Effector CD8-positive, alpha-beta T cell (primary cell): ENCODE measurements at places on chromosomes 4 and X.

DNA sequence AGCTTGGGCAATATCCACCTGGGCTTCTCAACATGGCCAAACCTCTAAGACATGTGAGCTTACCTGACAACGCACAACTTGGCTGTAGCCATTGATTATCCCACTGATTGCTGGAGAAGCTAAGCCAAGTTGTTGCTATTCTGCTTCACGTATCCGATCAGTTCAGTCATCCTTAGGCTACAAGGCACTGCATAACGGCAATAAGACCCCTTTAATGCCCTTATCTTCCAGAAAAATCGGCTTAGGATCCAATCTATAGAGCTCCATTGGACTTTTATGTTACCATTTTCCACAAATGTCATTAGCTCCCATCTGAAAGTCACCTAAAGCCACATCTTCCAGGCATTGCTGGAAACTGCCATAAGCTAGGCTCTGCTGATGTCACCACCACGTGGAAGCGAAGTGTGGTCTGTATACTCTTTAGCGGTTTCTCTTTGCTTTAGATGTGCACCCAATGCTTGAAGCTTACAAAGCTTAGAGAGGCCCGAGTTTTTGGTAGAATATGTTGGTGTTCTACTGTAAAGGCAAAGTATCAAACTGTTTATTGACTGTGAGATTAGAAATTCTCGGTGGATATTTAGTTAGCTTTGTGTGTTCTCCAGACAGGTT is 163.1 kb downstream of the CPE start:
- no peak for DNase-seq

DNA sequence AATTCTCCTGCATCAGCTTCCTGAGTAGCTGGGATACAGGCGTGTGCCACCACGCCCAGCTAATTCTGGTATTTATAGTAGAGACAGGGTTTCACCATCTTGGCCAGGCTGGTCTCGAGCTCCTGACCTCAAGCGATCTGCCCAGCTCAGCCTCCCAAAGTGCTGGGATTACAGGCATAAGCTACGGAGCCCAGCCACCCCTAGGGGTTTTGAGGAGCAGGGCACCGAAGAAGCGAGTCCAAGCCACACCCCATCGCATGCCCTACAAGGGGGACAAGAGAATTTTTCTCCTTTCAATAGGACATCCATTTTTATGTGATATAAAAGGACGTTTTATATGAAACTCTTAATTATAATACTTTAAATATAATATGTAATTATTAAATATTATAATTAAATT is 13.9 kb upstream of the KLF3 start:
- no peak for DNase-seq

DNA sequence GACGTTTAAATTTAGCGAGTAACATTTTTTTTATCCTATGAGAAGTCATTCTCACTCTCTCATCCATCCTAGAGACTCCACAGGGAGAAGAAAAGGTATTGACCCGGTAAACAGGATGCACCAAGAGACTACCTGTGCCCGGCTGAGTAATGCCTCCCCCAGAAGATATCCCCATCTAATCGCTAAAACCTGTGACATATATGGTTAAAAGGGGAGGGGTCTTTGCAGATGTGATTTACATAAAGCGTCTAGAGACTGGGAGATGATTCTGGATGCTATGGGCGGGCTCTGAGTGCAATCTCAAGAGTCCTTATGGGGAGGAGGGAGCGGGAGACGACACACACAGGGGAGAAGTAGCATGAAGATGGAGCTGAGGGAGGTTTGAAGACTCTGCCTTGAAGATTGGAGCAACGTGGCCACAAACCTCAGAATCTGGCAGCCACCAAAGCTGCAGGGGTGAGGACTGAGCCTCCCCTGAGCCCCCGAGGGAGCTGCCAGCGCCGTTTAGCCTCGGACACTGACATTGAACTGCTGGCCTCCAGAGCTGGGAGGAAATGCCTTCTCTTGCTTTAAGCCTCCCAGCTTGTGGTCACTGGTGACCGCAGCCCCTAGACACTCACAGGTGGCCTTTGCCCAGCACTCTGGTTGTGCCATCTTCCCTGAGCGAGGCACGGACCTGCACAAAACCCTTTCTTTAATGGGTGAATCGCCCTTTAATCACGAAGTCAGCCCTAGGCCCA is 11.2 kb downstream of the ABLIM2 start:
- DNase-seq: no peak

DNA sequence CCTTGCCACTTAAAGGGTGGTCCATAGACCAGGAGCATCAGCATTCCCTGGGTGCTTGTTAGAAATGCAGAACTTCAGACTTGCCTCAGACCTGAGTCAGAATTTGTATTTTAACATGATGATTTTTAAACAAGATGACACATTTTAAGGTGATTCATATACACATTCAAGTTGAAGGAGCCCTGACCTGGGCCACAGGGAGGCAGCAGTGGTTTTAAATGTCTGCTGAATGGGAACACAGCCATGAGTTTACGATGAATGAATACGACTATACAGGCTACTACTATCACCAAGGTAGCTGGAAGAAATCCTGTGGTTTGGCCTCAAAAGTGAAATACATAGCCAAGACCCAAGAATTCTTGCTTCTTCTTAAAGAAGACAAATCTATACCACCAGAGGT is 2.9 kb downstream of the HDAC8 start:
- DNase-seq: no peak

DNA sequence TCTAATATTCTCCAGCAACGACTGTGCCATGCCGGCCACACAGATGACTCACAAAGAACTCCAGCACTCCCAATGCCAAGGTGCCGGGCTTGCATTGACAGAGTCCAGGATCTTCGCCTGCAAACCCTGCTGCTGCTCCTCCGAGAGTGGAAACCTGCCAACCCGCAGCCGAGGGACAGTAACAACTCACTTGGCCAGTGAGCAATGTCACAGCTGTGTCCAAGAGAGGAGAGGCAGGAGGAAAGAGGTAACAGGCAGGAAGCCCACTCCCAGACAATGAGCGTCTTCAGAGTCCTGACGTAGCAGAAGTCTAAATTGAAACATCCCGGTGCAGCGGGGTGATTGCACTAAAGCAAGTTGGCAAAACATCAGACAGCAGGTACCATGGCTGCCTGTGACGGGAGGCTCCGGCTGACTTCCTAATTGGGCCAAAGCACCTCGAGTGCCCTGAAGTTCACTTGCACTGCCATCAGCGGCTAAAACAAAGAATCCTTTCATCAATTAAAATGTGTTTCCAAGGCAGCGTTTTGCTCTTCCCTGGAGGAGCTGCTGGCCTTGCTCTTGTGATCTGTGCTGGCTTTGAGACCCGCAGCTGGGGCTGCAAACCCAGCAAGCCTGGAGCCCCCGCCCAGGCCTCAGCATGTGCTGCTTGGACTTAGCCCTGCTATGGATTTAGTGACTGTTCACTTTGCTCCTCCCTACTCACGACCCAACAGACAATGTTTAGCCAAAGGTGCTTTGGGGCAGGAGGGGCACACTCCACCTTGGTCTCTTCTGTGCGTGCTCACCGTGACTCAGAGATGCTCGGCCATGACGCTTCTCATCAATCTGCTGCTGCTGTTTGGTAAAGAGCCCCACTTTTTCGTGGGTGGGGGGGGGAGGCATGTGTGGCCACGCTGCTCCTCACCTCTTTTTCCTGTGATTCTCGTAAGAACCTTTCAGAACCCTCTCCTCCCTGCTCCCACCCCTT is 36.5 kb downstream of the DCTD start:
- no peak for DNase-seq

DNA sequence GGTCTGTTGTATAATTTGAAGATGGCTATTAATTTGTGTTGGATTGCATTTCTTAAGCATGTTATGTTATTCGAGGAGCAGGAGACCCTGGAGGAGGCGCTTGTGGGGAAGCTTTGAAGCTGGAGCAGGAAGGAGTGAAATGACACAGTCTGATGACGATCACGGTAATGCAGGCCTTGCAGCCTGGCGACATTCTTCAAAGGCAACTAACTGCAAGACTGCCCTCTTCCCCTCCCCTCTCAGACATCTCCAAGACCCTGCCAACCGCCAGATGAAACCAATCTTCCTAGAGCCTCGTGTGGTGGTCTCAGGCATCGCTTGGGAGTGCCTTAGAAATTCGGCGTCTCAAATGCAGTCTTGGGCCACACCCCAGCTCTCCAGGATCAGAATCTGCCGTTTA is 16.1 kb downstream of the CLCN4 start:
- DNase-seq: no peak

DNA sequence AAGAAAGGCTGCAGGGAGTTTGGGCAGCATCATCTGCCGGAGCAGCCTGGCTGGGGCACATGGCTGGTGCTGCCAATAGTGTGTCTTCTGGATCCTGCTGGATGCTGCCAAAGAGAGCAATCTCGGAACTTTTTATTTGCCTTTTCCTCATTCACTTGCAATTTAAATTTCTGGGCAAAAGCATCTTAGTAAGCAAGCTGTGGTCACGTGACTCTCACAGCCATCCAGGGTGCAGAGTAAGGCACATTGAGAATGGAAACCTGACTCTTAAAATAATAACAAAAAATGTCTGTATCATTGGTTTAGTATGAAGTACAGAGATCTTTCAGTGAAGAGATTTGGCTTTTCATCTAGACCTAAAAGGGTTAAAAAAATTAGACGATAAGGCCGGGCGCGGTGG is 910.3 kb downstream of the STIM2 start:
- no peak for DNase-seq

- DNase-seq: no peak
These were observed 178.8 kb upstream of the SPIN4 start for GRCh38 chrX:63529961-63530360.

- DNase-seq: no peak
These were observed 26.5 kb upstream of the IRAK1 start for GRCh38 chrX:154046031-154046781.

DNA sequence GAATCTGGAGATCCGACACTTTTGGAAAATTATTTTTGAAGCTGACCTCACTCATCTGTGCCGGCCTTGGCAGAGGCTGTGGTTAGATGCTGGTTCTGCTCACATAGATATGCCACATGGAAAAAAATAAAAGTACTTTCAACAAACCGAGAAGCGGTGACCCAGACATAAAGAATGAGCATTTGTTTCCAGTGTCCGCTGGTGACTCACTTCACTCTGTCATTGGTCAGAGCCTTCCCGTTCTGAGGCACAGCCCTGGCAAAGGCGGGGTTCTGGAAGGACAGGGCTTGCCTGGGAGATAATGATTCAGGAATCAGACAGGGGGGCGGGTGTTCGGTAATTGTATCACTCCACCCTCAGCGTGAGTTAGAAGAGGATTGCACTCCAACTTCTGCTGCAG is 172.4 kb upstream of the MXRA5 start:
- no peak for DNase-seq

DNA sequence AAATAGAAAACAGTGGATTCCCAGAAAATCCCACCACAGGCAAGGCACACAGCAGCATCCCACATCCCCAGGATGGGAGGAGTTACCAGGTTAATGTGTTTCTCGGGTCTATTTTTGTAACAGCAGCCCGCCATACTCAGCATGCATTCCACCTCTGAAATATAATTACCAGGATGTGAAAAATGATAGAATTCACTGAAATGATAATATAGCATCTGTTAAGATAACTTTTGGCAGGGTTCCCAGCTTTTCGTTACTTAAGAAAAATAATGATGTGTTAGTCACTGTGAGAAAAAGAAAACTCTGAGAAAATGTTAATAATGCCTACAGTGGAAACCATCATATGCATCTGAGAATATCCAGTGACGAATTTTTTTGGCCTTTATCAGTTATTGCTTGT is 87.1 kb downstream of the VCX2 start:
- no peak for DNase-seq

GRCh38 chrX:38807873-38808272 is 6.6 kb downstream of the MID1IP1 start:
- no peak for DNase-seq

GRCh38 chr4:82770607-82771006 is 28.0 kb downstream of the SCD5 start:
- DNase-seq: no peak

DNA sequence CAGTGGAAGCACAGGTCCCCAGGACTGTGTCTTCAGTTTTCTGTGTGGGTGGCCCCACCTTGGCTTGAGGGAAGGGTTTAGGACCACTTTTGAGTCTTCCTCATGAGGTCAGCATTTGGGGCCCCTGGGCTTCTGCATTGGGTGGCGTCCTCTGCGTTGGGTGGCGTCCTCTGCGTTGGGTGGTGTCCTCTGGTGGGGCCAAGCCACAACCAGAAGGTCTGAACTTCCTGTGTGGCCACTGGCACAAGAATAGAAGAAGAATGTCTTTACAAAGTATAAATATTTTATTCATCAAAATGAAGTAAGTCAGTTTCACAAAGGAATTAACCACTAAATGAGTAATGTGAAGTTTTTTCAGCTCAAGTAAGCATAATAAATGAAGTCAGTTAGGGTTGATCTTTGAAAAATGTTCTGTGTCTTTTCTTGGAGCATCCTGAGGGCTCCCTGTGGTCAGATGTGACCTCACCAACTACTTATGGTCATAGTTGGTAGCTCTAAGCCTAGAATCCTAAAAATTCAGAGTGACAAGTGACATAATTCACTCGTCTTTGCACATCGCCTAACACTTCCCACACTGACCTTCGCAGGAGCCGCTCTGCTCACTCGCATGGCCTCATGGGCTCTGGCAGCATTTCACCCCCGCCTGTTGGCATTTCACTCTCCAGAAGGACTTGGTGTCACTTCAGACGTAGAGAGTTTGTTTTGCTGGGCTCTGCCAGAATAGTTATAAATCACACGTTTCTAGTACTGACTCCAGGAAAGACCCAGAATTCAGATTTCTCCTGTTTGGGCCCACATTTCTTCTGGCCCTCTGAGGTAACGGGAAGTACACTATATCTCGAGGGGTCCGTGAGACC is 39.0 kb upstream of the HGFAC start:
- DNase-seq: no peak

DNA sequence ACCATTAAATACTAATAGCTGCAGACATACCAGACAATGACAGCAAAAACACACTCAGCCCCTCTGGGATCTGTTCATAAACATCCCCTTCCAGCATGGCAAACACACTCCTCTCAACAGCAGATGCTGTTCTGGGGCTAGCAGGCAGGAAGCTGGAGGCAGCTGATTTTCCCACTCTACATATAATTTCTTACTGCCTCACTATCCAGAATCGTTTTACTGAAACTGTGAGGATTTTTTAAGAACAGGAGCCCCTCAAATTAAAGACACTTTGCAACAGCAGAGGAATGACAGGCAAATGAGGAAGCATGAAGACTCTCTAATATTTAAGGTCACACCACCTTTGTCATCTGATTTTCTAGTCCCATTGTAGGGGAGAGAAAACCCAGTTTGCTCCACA is 2.2 kb downstream of the MAPK10 start:
- no peak for DNase-seq

DNA sequence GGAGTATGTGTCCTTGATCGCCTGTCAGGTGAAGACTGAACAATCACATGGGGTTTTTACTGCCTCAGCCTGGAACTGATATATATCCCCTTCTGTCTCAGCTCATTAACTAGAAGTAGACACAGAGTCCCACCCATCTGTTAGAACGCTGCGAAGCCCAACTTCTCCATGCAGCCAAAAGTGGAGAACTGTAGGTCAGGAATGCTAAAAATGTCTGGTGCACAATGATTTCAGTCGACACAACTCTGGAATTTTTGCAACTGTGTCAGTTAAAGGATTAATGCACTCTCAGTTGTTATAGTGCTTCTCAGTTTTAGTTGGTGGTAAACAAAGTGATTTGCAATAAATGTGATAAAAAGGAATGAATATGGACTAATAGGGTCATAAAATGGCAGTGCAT is 287.2 kb downstream of the INPP4B start:
- no peak for DNase-seq
